ENCODE measurements at places on chromosomes 6 and 20.
A peak's percentile ranks its signal among the peaks of the same experiment; 100 is the strongest.

- H3K36me3 ChIP-seq = peaks cover 19% of the 10 kb centered on the region
- no peak overlapping the region for H3K4me3 ChIP-seq
- H3K27me3 ChIP-seq = no peaks in the 10 kb centered on the region
- DNase-seq = no peak
- H3K27ac ChIP-seq = no peak overlapping the region
- H3K4me1 ChIP-seq = peaks cover 59% of the 10 kb centered on the region
Observed at GRCh38 chr20:44170816-44171410, 16.1 kb downstream of the JPH2 start.

DNA sequence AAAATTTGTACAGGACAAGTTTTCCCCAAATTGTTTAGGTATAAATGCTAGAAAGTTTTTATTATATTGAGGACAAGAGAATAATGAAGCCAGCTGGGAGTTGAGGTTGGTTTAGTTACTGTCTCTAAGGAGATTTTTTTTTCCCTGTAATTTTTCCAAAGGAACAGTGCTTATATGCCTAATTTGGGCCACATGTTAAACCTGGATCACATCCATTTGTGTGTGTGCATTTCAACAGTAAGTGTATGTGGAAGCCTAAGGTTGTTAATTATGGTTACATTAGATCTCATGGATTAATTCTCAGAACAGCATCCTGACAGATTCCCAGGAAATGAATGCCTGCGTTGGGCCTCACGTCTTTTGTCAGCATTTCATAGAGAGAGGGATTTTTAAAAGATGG is 4.5 kb downstream of the IGF2R start:
- H3K4me3 ChIP-seq = no peak overlapping the region
- H3K27me3 ChIP-seq = no peaks in the 10 kb centered on the region
- peaks cover 5% of the 10 kb centered on the region for H3K36me3 ChIP-seq
- peaks cover 18% of the 10 kb centered on the region for H3K4me1 ChIP-seq
- H3K27ac ChIP-seq = no peak overlapping the region
- no peak for DNase-seq

- H3K27me3 ChIP-seq = no peaks in the 10 kb centered on the region
- H3K4me3 ChIP-seq = no peak overlapping the region
- H3K4me1 ChIP-seq = peaks cover 65% of the 10 kb centered on the region
- H3K36me3 ChIP-seq = no peaks in the 10 kb centered on the region
- DNase-seq = peak; percentile 30
- H3K27ac ChIP-seq = peak overlapping the region; percentile 63
Observed at GRCh38 chr6:43950731-43951062, 176.6 kb downstream of the MRPL14 start.

- no peaks in the 10 kb centered on the region for H3K36me3 ChIP-seq
- no peak overlapping the region for H3K4me3 ChIP-seq
- no peaks in the 10 kb centered on the region for H3K4me1 ChIP-seq
- H3K27me3 ChIP-seq = peaks cover 6% of the 10 kb centered on the region
Observed at GRCh38 chr6:153947808-153948447, 91.1 kb upstream of the OPRM1 start.
